A549 treated with RU486 at 1 μM for 4 hours (cell line): ENCODE measurements at places on chromosomes 2 and 18. TPM values are rescaled to one million over a fixed set of nuclear protein-coding genes. Genes with fewer than 3 reads are reported as not detected.

The C2orf81 gene
- 1.9 to 3.5 TPM (median 3.2 TPM) in 5 replicates for total RNA-seq

The RAX gene
- total RNA-seq, result not detected in 5 replicates

The CAB39 gene
- total RNA-seq, result 26.7 to 57.6 TPM (median 56.1 TPM) in 5 replicates

The IL1RN gene
- 0.14 to 0.42 TPM (median 0.25 TPM) in 4 of 5 replicates, not detected in the other for total RNA-seq

The CYP26B1 gene
- total RNA-seq, result 11.5 to 16.3 TPM (median 14.2 TPM) in 5 replicates

The INO80C gene
- total RNA-seq, result 22.2 to 26.9 TPM (median 23.5 TPM) in 5 replicates

The IL1RL1 gene
- total RNA-seq, result 0.90 to 1.2 TPM (median 1.0 TPM) in 5 replicates

The EVX2 gene
- total RNA-seq, result 0.02 TPM in 1 of 5 replicates, not detected in the others

The HES6 gene
- total RNA-seq, result 8.2 to 16.4 TPM (median 13.9 TPM) in 5 replicates
